ENCODE measurements at places on chromosomes 7 and 10. TPM values are rescaled to one million over a fixed set of nuclear protein-coding genes. Genes with fewer than 3 reads are reported as not detected.

GRCh38 chr7:33959676-33960075, 54.3 kb downstream of the BMPER start:
- no peak for DNase-seq

DNA sequence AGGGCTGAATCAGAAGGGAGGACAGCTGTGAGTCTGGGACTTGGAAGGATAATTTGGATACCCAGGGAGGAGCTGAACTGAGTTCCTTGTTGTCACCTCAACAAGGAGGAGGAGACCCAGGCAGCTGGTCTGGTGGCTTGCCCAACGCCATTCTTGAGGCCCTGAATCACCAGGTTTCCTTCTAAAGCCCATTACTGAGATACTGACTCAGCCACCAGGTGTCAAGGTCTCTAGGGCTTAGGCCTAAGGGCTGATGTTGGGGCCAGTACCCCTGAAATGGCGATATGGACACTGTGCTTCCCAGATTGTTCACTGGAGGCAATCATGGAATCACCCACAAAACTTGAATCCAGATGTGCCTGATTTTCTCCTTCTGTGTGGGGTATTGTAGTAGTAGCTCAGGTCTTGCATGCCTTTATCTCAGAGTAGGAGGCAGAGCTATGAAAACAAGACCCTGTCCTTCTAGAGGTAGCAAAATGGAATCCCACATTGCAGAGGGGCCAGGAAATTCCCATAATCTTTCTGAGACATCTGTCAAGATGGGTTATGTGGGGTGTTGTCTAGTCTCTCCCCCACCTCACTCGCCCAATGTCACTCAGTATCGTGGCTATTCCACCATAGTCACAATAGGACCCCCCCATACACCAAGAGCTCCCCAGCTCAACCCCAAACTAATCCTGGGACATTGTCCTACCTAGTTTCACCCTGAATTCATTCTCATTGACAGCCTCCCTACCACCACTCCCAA, 1.8 kb upstream of the ATG9B start:
- DNase-seq = no peak

DNA sequence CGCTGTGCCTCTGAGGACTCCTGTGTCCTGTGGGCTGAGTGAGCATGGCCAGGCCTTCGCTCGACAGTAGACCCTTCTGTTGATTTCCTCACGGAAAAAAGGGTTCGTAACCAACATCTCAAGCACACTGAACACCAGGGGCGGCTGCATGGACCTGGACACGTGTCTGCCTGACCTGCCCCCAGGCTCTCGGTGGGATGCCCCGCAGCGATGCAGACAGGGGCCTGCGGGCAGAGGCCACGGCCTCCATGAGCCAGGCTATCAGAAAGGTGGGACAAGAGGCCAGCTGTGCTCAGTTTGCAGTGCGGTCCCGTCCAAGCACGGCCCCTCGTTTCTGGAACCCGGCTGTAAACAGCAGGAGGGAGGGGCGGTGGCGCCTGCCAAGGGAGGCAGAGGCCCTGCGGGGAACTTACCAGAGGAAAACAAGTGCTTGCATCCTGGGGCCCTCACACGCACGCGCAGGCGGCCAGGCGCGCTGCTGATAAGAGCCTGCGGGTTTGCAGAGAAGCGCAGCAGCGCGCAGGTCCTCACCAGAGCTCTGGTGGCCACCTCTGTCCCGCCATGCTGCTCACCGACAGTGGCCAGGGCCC, 10.6 kb downstream of the GPR146 start:
- DNase-seq = peak; percentile 87

GRCh38 chr7:74615933-74616780, 41.4 kb upstream of the GTF2I start:
- no peak for DNase-seq

DNA sequence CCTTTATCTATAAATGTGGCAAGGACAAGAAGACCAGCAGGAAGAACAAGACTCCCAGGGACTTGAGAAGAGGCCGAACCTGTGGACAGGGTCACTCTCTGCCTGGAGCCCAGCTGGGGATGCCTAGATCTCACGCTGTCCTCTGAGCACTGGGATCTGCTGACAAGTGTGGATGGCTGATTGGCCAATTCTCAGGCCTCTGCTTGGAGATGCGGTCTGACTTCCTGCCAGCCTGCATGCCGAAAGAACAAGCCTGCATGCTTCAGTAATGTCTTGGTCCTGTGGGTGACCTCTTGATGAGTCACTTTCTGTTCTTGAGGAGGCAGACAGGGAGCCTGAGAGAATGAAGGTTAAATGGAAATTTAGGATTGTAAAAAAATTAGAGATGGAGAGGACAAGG, 84.7 kb downstream of the TMEM178B start:
- DNase-seq = no peak

Gene CALCR
- total RNA-seq = not detected

DNA sequence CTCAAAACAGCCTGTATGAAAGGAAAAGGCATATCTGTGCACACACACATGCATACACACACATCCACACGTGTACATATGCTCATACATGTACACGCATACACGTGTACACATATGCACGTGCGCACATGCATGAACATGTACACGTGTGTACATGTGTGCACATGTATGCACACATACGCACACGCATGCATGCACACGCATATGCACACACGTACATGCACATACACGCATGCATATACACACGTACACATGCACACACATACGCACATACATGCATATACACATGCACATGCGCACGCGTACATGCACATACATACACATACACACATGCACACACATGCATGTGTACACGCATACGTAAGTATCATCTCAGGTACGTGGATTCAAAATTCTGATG, 19.4 kb downstream of the DIP2C start:
- no peak for DNase-seq

Gene LIPK
- total RNA-seq = not detected

Gene CARD11
- 3.1 TPM for total RNA-seq

Gene DCLRE1A
- 4.8 TPM for total RNA-seq

Gene CAMK1D
- 1.4 TPM for total RNA-seq

Gene TMEM213
- total RNA-seq = not detected

Gene CDHR1
- under 0.01 TPM for total RNA-seq

DNA sequence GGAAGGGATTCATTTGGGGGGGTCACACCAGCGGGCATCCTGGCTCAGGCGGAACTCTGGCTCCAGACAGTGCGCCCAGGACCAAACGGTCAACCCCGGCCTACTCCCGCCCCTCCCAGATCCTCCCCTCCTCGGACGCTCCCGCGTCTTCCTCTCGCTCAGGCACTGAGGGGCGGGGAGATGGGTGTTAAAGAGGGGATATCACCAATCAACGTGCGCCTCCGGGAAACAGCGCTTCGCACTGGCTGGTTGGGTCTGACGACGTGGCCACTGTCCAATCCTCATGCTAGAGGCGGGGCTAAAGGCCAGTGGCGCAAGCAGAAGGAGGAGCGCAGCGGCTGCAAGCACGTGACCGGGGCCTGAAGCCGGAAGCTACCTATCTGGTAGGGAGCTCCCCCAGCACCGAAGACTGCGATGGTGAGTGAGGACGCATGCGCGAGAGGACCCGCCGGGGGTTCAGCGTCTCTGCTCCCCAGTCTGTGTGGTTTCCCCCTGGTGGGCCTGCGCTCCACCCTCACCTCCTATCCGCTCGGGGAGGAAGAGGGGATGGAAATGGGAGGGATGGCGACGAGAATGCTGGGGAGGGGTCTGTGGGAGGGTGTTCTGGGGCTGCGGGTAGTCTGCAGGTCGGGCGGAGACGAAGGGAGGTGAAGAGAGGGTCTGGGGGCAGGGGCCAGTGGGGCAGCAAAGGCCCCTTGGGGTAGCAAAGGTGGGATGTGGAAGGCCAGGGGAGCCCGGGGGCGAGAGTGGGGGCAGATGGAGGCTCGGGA, at the start of gene LAMTOR4:
Gene LAMTOR4, plus strand, starts transcription at position 360 of the 770 bp plus-strand sequence. Its CDS starts 55 bp downstream, at position 415.
- DNase-seq = peak; percentile 98

DNA sequence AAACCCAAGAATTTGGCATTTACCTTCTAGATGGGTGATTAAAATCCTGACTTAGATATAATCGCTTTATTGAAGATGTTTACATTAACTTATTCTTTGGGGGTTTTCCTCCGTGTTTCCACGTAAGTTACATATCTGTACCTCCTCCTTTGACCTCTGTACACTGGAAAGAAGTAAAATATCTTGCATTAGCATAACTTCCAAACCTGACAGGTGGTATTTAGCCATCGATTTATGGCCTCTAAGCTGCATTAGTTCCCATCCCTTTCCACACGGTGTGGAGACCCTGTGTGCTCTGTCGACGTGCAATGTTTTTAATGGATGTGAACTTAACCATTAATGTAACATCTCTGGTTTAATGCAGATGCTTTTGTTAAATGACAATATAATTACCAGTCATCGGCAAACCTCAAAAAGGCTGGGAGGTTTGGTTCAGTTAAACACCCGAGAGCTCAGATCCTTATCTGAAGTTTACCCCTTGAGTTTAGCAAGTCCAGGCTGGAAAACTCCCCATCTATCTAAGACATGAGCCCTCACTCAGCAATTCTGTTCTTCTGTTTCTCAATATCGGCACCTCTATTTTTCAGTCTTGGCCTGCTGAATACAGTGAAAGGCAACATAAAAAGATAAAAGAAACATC, 295.2 kb downstream of the GATA3 start:
- DNase-seq = no peak

DNA sequence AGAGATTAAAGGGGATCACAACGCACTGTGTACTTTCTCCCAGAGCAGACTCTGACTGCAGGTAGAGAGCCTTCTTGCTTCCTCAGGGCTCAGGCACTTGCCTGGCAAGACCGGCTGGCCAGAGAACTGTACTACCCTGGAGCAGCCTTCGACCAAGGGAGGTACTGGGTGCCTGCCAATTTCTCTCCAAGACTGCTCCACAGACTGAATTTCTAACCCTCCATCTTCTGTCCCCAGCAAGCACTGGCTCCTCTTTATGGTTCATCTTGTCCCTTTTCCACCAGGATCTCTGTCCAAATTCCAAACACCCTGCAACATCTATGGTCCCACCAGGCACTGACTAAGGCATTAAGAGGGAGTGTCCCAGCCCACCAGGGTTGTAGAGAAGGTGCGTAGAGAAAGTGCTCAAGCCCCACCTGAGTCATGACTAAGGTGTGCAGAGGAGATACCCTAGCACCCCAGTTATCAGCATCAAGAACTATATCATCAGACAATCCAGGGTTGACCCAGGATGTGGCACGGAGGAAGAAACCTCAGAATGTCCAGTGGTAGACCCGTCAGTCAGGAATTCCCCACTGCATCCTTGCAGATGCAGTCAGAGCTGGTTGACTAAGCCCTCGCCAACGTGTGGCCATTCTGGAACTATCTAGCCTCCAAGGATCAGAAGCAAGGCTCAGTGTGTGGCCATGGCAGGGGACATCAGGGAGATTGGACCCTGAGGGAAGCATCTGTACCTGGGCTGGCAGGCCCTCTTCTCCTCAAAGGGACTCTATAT, 60.9 kb upstream of the CAMK2B start:
- no peak for DNase-seq

- no peak for DNase-seq
Measured at GRCh38 chr7:149884541-149884940, 10.8 kb downstream of the ATP6V0E2 start.

GRCh38 chr7:43925984-43926797, at the start of gene UBE2D4:
Gene UBE2D4, plus strand, starts transcription at chr7:43926436. Its CDS starts 97 bp downstream, at chr7:43926533.
- DNase-seq = peak; percentile 85

DNA sequence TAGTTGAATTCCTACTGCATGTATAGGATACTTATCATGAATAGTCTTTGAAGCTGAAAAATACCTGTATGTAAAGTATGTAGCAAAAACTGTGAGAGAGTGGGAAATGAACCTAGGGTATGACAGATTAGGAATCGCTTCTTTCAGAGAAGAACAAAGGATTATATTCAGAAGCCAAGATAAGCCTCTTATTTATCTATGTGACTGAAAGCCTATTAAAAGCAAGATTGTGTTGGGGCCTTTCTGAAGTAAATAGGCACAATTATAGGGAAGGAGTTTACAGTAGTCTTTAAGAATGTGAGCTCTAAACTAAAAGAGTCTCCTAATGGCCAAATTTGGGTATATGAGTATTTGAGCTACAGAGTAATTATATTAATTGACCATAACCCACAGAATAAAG, 102.1 kb downstream of the MTERF1 start:
- DNase-seq = no peak

Gene BAMBI
- total RNA-seq = 3.0 TPM

DNA sequence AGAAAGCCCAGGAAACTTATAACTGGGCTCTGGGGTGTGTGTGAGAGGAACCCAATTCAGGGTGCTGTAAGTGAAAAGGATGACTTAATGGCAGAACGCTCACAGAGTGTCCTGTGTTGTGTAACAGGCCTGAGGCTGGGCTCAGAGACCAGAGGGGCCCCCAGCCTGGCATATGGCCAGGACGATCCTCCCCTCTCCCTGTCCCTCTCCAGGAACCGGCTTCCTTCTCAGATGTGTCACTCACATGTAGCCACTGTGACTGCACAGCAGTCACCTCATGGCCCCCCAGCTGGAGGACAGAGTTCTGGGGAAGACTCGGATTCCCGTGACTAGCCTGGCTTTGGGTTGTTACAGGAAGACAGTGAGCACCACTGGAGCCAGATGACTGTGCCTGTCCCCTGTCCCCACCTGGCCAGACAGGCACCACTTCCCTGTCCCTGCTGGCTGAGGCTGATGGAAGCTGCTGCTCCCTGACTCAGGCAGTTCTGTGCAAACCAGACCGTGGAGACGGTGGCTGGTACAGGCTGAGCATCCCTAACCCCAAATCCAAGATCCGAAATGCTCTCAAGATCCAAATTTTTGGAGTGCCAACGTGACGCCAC, 220.5 kb downstream of the MLLT10 start:
- no peak for DNase-seq

Gene GTPBP10
- total RNA-seq = 5.7 TPM

- DNase-seq = no peak
Measured at GRCh38 chr10:78298835-78299234, 265.2 kb downstream of the RPS24 start.

DNA sequence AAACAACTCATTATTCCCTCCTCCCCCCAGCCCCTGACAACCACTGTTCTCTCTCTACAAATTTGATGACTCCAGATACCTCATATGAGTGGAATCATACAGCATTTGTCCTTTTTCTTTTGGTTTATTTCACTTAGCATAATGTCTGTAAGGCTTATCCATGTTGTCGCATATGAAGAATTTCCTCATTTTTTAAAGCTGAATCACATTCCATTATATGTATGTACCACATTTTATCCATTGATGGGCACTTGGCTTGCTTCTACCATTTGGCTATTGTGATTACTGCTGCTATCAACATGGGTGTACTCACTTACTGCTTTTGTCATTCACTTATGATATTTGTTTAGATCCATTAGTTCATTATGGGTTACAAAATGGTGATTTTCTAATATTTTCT, 112.8 kb downstream of the BUB3 start:
- no peak for DNase-seq

DNA sequence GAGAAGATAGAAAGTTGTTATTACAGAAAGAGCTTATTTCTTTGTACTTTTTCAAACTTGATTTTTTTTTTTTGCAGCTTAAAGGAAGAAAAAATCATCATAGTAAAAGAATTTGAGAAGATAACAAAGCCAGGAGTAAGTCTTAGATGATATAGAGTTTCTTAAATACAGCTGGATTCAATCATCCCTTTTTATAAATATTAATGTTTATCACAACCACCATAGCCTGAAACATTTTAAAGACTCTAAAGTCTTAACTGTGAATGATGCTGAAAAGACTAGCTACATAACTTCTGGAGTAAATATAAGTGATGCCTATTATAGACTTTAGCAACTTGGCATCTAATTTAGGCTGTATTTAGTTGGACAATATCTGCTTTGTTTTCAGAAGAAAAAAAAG, 54.8 kb upstream of the FGL2 start:
- DNase-seq = no peak
